ENCODE measurements at places on chromosomes 4 and X.

GRCh38 chr4:102578819-102579218 lies 77.7 kb downstream of the NFKB1 start:
- DNase-seq = no peak

GRCh38 chr4:153816542-153816941 lies 27.7 kb upstream of the SFRP2 start:
- no peak for DNase-seq

- DNase-seq = no peak
These were observed 390.8 kb downstream of the ADGRL3 start for GRCh38 chr4:61590881-61591280.

GRCh38 chr4:22947851-22948250 lies 255.1 kb downstream of the GBA3 start:
- no peak for DNase-seq

DNA sequence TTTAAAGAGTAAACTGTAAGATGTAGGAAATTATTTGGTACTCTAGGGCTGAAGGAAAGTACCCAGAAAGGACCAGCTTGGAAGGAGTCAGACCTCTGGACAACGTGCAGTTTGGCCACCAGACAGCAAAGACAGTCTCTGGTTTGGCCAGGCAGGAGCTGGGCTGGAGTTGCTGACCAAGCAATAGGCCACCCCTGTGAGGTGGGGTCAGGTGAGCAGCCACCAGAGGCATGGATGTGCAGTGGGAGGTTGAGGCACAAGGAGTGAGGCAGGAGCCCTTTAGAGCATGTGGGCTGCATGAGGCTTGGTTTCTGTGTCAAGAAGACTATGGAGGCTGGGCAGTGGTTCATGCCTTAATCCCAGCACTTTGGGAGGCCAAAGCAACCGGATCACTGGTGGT lies 17.7 kb upstream of the MRFAP1 start:
- DNase-seq = no peak

DNA sequence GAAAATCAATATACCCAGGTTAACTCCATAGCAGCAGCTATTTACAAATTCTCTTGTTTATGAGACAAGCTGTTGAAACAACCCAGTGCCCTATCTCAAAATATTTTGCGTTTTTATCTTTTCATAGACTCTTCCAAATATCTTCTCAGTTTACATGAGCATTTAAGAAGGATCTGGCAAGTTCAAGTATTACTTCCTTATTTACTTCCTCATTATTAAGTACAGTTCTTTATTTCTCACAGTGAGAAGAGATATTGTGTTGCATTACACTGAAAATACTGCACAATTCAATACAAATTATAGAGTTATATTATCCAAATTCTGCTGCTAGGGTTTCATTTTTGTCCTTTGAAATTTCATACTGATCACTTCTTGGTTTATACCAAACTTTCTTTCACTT lies 43.6 kb upstream of the UCP1 start:
- DNase-seq = no peak

DNA sequence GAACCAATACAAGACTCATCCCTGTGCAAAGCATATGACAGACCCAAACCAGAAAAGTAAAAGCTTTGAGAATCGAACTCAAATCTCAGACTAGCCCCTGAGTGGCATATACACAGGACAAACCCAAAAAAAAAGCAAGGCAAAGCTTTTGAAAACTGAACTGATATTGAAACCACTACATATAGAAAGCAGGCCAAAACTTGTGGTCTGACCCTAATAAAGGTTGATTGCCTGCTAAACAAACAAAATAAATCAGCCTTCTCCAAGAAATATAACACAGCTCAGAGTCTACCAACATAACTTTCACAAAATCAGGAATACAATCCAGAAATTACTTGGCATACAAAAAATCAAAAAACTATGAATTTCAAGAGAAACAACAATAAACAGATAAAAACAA lies 40.3 kb downstream of the LRBA start:
- no peak for DNase-seq

DNA sequence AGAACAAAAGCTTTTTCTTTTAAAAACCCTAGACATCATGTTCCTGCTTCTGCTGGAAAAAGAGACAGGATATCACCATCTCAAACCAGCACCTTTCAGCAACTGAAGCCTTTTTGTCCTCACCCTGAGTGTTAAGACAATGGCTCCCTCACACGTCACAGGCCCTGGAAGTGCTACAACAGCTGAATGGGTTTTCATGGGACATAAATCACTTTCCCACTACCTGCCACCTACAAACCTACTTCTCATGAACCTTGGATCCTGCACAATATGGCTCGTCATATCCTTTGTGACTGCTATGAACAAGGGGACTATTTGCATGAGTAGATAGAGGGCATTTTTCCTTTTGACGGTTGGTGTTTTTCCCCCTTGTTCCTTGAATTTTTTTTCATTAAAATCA lies 93.6 kb downstream of the TSPAN5 start:
- DNase-seq = no peak
